ENCODE measurements at places on chromosomes 5 and 9. TPM values are rescaled to one million over a fixed set of nuclear protein-coding genes. Genes with fewer than 3 reads are reported as not detected.

BNC2 gene
- total RNA-seq: 20.5 TPM

EIF4EBP3 gene
- total RNA-seq: 56.0 TPM

MIGA2 gene
- 72.0 TPM for total RNA-seq

FBXL7 gene
- total RNA-seq: 5.7 TPM

F2R gene
- 10.7 TPM for total RNA-seq

SHC3 gene
- total RNA-seq: 4.8 TPM

NSMF gene
- 54.0 TPM for total RNA-seq

IL7R gene
- total RNA-seq: 3.2 TPM

SPATA31A3 gene
- total RNA-seq: not detected

Measured in transverse colon (tissue), 4 donors.